Jurkat, Clone E6-1 (cell line): ENCODE measurements at places on chromosomes 4 and X.

DNA sequence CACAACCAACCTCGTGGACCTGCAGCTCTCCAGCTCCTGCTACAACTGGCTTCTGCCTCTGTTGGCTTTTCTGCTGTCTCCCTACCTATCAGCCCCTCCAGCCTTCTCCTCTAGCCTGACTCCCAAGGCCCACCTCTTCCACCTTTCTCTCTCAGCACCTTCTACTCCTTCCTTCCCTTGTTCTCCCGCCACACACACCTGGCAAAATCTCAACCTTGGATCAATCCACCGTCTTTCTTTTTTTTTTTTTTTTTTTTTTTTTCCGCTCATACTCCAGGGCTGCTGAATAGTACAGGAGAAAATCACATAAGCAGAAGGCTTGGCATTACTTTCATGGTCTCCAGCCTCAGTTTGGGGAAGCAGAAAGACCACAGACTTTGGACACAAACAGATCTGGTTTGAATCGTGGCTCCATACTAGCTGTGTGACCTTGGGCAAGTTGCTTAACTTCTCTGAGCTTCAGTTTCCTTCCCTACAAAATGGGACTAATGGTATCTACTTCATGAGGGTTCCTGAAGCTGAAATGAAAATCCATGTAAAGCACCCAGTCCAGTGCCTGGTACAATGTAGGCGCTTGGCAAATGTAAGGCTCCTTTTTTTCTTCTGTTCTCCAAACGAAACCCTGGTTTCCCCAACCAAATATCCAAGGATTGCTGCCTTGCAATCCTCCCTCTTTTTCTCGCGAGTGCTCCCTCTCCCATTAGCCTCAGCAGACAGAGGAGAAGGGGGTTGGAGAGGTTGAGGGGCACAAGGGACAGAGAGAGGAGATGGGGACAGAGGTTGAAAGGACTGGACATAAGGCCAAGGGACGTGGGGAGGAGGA, 1.7 kb downstream of the FGD1 start:
- DNase-seq = no peak

DNA sequence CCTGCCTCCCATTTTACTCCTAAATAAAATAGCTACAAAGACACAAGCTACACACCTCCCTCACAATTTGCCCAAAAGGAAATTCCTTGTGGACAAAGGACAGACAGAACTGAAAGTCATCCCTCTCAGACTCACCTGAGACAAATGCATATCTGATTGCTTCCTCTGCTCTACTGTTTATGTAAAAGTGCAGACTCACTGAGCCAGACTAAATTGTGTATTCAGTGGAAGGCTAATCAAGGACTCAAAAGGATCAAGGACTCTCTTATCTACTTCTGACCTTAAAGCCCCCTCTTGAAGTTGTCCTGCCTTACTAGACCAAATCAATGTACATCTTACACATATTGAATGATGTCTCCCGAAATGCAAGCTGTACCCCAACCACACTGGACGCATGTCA, 3.9 kb downstream of the PDCL2 start:
- DNase-seq = no peak

DNA sequence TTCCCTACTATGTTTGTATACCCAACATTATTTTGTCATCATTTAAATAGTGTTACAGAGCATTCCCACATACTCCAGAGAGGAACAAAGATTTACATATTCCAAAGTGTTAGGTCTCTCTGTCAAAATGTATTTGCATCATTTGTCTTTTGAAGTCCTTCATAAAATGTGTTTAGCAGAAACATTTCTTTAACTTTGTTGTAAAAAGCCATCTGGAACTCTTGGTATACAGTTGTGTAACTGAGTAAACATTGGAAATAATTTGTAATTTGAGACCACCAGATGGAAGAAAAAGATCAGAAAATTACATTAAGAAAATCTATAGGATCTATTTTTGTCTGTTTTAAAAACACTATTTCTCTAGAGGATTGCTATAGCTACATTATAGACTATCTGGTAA, 56.6 kb upstream of the ALB start:
- DNase-seq = no peak

DNA sequence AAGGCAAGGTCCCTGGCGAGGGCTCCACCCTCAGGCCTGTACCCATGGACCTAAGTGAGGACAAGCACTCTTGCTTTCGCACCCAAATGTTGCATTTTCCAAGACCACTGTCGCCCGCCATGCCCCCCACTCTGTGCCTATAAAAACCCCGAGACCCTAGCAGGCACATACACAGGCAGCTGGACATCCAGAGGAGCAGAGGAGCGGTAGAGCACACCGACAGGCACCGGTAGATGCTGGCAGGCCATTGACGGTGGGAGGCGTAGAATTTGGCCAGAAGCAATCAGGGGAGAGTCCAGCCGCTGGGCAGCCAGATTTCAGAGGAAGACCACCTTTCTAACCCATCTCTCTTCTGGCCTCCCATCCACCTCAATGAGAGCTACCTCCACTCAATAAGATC, 715.2 kb upstream of the AADAT start:
- no peak for DNase-seq

DNA sequence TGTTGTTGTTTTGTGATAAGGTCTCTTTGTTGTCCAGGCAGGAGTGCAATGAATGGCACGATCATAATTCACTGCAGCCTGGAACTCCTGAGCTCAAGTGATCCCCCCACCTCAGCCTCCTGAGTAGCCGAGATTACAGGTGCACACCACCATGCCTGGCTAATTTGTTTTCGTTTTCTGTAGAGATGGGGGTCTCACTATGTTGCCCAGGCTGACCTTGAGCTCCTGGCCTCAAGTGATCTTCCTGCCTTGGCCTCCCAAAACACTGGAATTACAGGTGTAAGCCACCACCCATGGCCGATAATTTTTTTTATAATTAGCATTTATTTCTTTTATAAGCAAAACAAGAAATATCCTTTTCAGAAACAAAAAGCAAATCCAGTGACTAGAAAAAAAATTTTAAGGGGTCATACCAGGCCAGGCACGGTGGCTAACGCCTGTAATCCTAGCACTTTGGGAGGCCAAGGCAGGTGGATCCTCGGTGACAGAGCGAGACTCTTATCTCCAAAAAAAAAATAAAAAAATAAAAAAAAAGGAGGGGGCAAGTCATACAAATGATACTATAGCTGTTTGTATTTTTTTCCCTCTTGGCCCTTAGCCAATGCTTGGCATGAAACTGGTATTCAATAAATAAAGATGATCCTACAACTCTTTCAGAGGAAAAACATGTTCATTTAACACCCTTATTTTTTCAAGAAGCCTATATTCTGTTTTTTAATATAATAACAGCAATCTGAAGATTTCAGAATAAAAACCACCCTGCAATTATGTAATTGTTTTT, 3.4 kb downstream of the PLAC8 start:
- no peak for DNase-seq

- DNase-seq = no peak
These were observed 84.5 kb downstream of the CT47B1 start for GRCh38 chrX:120791013-120791643.

DNA sequence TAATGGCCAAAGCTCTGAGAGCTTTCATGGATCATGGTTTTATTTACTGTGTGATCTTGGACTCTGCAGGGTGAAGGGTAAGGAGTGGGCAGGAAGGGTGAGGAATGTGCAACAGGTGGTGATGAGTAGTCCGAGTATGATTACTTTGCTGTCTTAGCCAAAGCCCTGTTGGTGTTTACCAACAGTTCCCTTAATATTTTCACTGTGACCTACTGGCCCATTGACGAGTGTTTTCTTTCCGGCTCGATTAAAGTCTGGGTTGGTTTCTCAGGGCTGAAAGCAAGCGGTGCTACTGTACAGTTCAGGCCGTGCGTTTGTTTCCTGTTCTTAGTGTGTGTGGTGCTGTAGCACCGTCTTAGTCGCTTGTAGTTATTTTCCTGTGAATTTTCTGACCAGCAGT, 2.6 kb downstream of the ARHGAP24 start:
- no peak for DNase-seq

- no peak for DNase-seq
These were observed 78.5 kb upstream of the DDIT4L start for GRCh38 chr4:100268789-100269188.

DNA sequence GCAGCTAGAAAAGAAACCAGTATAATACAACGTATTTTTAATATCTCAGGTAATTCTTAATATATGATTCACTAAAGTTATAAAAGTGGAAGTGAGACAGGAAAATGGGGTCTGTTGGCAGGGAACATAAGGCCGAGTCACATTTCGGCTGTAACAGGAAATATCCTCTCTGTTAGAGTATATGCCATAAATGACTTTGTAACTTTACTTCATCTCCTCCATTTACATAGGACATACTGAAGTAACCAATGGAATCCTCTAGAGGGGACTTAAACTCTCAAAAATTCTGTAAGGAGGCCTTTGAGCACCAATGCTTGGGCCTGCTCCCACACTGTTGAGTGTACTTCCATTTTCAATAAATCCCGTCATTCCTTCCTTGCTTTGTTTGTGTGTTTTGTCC, 71.3 kb downstream of the ANKRD17 start:
- DNase-seq = no peak
